ENCODE measurements at places on chromosomes 4 and X.

DNA sequence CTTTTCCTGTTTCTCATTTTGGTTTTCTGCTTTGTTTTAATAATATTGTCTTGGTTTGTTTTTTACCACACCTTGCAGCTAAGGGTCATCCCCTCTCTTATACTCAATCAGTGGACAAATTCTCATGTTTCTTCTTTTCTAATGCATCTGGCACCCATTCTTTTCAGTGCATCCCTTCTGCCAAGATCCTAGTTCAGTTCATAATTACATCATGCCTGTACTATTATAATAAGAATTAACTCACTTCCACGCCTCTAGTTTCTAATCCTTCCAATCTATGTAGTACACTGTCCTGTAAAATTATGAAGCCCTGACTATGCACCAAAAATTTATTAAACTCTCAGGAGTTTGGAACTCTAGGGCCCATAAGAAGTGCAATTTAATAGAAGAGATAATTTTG is 126.1 kb downstream of the FAT4 start:
- DNase-seq: no peak

DNA sequence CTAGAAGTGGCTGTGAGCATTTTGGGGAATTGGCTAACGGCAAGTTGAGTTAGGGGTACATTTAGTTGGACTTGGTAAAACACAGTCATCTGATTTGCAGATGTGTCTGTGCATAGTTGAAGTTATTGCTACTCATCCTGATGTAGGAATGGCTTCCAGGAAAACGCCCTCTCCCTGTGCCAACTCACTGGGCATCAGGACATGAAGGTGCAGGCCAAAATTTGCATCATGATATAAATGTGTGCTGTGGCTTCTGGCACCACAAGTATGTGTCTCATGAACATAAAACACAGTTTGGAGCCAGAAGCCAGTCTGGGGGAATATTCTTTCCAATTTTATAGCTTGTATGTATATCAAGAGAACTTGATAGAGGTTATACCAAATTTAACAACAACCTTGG is 54.2 kb upstream of the CBR4 start:
- no peak for DNase-seq

GRCh38 chr4:54992266-54992665 is 133.1 kb downstream of the KDR start:
- no peak for DNase-seq

GRCh38 chr4:66028668-66029067 is 358.4 kb upstream of the EPHA5 start:
- no peak for DNase-seq

- DNase-seq: no peak
Measured at GRCh38 chrX:102958794-102959193, 21.7 kb downstream of the RAB40AL start.

GRCh38 chrX:698206-698605 is 67.6 kb downstream of the SHOX start:
- DNase-seq: no peak

- DNase-seq: no peak
Measured at GRCh38 chr4:81211956-81212355, 3.1 kb downstream of the PRKG2 start.

GRCh38 chr4:15982842-15983524 is 20.0 kb upstream of the FGFBP2 start:
- no peak for DNase-seq

- no peak for DNase-seq
Measured at GRCh38 chrX:125654501-125654900, 334.8 kb downstream of the TEX13C start.

DNA sequence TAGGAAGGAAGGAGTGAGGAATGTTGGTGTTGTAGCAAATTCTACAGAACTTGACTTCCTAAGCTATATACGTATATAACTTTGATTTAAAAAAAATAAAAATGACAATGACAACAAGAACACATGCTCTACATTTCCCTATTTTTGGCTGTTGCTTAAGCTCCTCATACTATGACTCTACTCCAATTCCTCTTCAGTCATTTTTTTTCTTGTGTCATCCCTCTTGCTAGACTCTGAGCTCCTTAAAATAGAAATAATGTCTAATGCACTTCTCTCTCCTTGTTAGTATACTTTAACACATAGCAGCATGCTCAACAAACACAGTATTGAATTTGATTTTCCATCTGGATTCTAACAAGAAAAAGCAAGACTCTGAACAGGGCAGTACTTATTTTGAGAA is 144.0 kb downstream of the HDX start:
- DNase-seq: no peak

DNA sequence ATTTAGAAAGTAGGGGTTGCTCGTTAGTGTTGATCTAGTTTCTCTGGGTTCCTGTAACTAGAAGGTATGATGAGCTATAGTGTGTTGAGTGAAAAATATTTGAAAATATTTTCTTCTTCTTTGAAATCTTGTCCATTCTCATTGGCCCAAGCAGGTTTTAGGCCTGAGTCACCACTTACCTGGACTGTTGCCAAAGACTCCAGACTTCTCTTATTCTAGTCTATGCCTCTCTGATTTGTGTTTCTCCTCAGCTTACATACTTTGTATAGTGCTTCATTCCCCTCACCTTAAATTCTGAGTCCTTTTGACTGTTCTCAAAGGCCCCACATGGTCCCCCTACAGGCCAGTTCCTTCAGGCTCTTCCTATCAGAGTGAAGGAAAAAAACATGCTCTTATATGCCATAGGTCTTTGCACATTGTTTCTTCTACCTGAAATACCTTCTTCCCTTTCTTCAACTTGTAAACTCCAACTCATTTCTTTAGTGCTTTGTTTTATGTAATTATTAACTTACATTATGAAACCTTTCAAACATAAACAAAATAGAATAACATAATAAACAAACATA is 258.2 kb downstream of the PPP1R2C start:
- DNase-seq: no peak

DNA sequence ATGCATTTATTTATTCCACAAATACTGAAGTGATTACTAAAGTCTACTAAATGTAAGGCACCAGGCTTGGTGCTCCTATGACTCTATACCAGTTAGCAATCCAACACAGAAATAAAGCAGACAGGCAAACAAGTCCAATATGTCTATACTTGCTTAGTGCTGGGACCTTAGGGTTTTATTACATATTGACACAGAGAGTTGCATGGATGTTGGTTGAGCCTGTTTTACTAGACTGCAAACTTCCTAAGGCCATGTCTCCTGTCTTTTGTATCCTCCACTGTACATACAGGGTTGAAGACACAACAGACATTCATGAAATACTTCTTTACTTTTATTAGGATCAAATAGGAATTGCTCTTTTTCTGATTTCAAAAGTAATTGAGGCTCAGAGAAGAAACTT is 69.0 kb downstream of the LNX1 start:
- DNase-seq: no peak

DNA sequence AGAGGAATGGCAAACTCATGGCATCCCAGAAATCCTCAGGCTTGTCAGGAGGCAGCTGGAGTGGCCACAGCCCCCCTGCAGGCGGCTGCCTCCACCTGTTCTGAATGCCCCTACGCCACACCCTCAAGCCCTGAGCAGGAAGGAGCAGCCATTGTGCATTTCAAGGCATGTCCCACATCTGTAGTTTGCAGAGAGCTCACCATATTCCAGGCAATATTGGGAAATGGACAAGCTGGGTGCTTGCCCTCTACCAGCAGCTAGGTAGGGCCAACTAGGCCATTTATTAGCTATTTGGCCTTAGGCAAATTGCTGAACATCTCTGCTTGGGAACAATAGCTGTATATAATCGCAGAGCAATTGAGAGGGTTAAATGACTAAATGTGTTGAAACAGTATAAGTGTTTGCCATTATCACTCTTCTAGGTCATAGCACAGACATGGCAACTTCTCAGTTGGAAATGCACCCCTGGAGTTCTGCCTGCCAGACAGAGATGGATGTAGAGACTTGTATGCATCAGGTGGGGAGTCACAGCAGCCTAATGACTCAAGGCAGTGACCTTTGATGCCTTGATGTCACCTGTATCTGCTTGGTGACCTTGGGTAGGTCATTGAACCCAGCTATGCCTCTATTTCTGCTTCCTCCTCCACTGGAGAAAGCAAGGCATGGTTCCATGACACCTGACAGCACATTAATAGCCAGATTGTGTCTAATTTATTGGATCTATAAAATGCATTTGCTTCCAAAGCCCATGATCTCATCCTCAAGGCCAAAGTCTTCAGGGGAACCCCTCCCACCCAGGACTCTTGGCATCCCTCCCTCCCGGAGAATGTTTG is 52.8 kb downstream of the FHDC1 start:
- DNase-seq: no peak

DNA sequence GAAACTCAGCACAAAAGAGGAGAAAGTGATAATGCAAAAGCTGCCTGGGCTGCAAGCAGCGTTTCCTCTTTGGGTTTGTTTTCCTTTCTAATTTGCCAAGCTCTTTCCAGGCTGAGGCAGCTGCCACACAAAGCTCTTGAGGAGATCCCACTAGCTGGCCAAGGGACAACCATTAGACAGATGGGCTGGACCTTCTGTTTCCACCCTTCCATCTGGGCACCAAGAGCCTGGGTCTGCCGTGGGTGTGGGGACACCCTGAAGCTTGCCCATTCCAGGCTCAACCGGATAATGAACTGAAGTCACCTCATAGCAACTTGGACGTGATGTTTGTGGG is 194.6 kb upstream of the C1QTNF7 start:
- no peak for DNase-seq

DNA sequence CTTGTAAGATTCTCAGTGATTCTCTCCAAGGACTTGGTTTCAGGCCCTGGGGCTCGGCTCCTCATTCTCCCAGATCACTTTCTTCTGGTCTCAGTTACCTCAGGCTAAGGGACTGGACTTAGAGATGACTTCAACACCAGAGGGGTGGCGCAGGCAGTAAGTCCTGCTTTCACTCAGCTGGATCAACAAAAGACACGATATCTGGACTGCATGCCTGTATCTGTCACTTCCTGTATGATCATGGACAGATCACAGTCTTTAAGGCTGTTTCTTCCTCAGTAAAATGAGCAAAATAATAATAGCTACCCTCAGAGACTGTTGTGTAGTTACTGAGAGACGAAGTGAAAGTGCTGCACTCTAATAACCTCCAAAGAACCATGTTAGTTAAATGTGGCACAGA is 19.5 kb upstream of the CXCR3 start:
- DNase-seq: no peak

GRCh38 chrX:31036895-31037294 is 34.9 kb downstream of the FTHL17 start:
- DNase-seq: peak; percentile 4

- DNase-seq: no peak
Measured at GRCh38 chr4:138892483-138893407, 122.8 kb upstream of the NOCT start.

DNA sequence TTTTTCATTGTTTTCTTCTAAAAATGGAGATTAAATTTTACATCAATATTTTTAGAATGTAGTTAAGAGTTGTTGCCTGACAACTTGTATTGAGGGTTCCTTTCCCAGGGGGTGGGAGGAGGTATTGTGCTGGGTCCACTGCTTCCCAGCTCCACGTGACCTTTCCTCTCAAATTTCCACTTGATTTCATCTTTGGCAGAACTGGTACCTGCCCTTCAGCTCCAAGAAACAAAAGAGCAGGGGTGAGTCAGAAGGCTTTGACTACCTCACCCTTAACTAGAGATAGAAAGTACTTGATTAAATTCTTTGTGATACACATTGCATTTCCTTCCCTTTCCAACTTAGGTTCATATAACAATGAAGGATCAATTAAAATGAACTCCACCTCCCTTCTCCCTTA is 19.7 kb downstream of the TRIM2 start:
- DNase-seq: no peak

All from naive B cell (primary cell).